Pericardium fibroblast (primary cell): ENCODE measurements at places on chromosomes 5 and 9. TPM values are rescaled to one million over a fixed set of nuclear protein-coding genes. Genes with fewer than 3 reads are reported as not detected.

WDR38 gene
- not detected in 2 replicates for total RNA-seq

POLR3G gene
- total RNA-seq: 3.4 and 6.3 TPM in 2 replicates

IL31RA gene
- 0.34 TPM in 1 of 2 replicates, not detected in the other for total RNA-seq

LCN2 gene
- total RNA-seq: 0.23 TPM in 1 of 2 replicates, not detected in the other

REEP2 gene
- 4.8 and 5.4 TPM in 2 replicates for total RNA-seq

PCDHB9 gene
- 0.23 and 0.43 TPM in 2 replicates for total RNA-seq

IL3 gene
- not detected in 2 replicates for total RNA-seq

SPATA31C1 gene
- total RNA-seq: not detected in 2 replicates

TLR4 gene
- 2.6 and 9.4 TPM in 2 replicates for total RNA-seq

CD72 gene
- 1.6 and 2.2 TPM in 2 replicates for total RNA-seq

ROR2 gene
- 49.7 TPM in 2 replicates for total RNA-seq

ADAMTSL1 gene
- total RNA-seq: 14.8 and 37.4 TPM in 2 replicates

PCDHGB6 gene
- total RNA-seq: 0.93 and 1.4 TPM in 2 replicates

C6 gene
- total RNA-seq: 10.0 and 12.7 TPM in 2 replicates

CKS2 gene
- total RNA-seq: 62.0 and 71.1 TPM in 2 replicates

SLC12A2 gene
- 16.3 and 21.5 TPM in 2 replicates for total RNA-seq

CDH6 gene
- total RNA-seq: 0.26 and 1.6 TPM in 2 replicates

IFNA13 gene
- total RNA-seq: not detected in 2 replicates

OBP2B gene
- not detected in 2 replicates for total RNA-seq

LPAR1 gene
- 87.1 and 117 TPM in 2 replicates for total RNA-seq

ENTR1 gene
- total RNA-seq: 31.6 and 40.7 TPM in 2 replicates

PRLR gene
- under 0.01 and 2.4 TPM in 2 replicates for total RNA-seq

NRG2 gene
- 0.09 and 0.12 TPM in 2 replicates for total RNA-seq

FLT4 gene
- 0.12 and 1.8 TPM in 2 replicates for total RNA-seq

FCN2 gene
- not detected in 2 replicates for total RNA-seq

STPG3 gene
- total RNA-seq: not detected in 2 replicates

SLC36A2 gene
- total RNA-seq: not detected in 2 replicates

DRD1 gene
- total RNA-seq: not detected in 2 replicates

MYMK gene
- total RNA-seq: 2.3 TPM in 1 of 2 replicates, not detected in the other

EIF4E1B gene
- total RNA-seq: not detected in 2 replicates

ENC1 gene
- 4.4 and 12.7 TPM in 2 replicates for total RNA-seq

FOXD4L3 gene
- not detected in 2 replicates for total RNA-seq

C5orf22 gene
- 13.1 and 17.7 TPM in 2 replicates for total RNA-seq

TAF1L gene
- not detected in 2 replicates for total RNA-seq

PCA3 gene
- not detected in 2 replicates for total RNA-seq

WNT8A gene
- total RNA-seq: not detected in 2 replicates

SLC23A1 gene
- total RNA-seq: not detected in 2 replicates

PRR7 gene
- total RNA-seq: 11.8 and 15.1 TPM in 2 replicates

IFNK gene
- not detected in 2 replicates for total RNA-seq

PDGFRB gene
- 232 and 372 TPM in 2 replicates for total RNA-seq

SAXO1 gene
- total RNA-seq: not detected in 2 replicates

MRPS30 gene
- total RNA-seq: 43.2 and 52.4 TPM in 2 replicates

IL5 gene
- not detected in 2 replicates for total RNA-seq

ORM2 gene
- total RNA-seq: not detected in 2 replicates

LRRC19 gene
- not detected in 2 replicates for total RNA-seq

CEP72 gene
- 1.2 and 4.3 TPM in 2 replicates for total RNA-seq

SPTAN1 gene
- total RNA-seq: 185 and 358 TPM in 2 replicates

DIRAS2 gene
- total RNA-seq: 0.12 and 0.17 TPM in 2 replicates

SLC1A3 gene
- total RNA-seq: 1.5 and 18.7 TPM in 2 replicates

MINAR2 gene
- not detected in 2 replicates for total RNA-seq
